ENCODE measurements at places on chromosomes 16 and 17.

DNA sequence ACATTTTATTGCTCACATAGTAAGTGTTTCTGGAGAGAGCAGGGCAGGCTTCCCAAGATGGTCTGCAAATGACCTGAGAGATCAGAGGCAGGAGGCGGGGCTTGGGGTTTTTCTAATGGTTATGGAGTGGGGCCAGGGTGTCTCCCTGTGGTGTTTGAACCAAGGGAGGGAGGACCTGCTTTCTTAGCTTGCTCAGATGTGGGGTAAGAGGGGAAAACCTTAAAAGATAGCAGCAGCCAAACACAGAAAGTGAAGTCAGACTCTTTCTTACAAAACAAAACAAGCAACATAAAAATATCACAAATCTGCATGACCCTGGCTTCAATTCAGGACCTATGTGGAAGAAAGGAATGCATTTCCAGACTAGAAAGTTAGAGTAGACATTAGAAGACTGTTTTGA lies 22.9 kb upstream of the DNAJA2 start:
- no peak for DNase-seq

DNA sequence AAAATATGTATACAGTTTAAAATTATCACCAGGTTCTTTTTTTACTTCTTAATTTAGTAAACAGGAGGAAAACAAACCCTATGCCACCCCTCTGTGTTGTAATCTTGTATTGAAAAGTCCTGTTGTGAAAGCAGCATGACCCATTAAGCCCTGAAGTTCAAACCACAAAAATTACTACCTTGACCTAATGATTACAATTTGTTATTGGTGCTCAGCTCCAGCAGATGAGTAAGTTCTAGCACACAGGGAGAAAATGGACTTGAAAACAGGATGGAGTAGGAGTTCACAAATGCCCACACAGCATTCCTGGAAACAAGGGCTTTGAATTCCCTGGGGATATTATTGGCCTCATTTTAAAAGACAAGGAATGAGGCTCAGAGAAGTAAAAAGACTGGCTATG lies 505.8 kb upstream of the ERCC4 start:
- DNase-seq = no peak

- DNase-seq = no peak
These were observed 28.0 kb downstream of the GRB7 start for GRCh38 chr17:39765766-39766165.

GRCh38 chr16:58882292-58882691 lies 148.2 kb upstream of the GOT2 start:
- no peak for DNase-seq

DNA sequence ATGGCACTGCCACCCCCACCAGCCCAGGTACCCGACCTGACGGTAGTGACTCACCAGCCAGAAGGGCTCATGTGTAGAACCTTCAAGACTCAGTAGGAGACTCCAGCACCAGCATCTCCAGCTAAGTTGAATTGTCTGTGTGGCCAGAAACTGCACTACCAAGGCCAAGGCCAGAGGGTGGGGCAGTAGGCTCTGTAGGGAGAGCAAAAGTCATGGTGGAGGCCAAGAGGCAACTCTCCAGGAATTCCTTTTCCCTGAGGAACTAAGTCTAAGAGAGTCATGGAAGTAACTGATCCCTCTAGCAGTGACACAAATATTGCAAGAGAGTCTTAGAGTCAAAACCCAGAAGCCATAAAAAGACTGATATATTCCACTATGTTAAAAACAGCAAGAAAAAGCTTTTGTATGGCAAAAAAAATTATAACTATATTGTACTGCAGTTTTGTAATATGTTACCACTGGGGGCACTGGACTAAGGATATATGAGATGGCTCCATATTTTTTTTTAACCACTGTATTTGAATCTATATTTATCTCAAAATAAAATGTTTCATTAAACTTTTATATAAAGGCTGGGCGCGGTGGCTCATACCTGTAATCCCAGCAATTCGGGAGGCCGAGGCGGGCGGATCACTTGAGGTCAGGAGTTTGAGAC lies 30.2 kb upstream of the GUCY2D start:
- no peak for DNase-seq

DNA sequence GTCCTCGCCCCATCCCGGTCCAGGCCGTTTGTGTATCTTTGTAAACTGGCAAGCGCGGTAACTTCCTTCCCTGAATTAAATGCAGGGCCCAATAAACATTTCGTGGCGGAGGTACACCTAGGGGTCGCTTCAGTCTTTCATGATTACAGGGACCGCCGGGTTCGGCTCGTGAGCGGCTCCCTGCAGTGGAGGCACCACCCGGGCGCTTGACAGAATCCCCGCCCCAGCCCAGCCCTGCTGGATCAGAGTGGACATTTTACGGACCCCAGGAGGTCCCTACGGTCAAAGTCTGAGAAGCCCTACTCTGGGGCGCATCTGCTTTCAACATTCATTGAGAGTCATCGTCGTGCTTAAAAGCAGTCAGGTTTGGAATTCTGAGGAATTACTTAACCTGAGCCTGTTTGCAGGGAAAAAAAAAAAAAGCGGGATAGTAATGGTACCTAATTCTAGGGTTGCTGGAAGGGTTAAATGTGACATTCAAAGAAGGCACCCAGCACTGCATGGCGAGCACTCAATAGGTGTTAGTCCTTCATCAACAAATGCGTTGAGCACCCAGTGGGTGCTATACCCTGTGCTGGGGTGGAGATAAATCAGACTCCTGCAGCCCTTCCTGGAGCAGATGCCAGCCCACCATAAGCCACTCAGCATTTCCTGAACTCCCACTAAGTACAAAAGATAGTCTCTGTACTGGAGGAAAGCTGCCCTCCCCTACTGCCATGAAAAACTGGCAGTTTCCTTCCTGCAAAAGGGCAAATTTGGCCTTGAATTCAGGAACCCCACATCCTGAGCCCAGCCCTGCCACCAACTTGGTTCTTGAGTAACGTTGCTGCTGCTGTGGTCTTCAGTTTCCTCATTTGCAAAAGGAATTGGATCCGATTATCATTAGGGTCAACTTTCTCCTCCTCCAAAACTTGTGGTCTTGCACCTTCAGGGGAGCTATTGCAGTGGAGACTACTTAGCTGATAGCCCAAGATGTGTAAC lies 658 bp upstream of the DUSP3 start:
- DNase-seq = peak; percentile 72

DNA sequence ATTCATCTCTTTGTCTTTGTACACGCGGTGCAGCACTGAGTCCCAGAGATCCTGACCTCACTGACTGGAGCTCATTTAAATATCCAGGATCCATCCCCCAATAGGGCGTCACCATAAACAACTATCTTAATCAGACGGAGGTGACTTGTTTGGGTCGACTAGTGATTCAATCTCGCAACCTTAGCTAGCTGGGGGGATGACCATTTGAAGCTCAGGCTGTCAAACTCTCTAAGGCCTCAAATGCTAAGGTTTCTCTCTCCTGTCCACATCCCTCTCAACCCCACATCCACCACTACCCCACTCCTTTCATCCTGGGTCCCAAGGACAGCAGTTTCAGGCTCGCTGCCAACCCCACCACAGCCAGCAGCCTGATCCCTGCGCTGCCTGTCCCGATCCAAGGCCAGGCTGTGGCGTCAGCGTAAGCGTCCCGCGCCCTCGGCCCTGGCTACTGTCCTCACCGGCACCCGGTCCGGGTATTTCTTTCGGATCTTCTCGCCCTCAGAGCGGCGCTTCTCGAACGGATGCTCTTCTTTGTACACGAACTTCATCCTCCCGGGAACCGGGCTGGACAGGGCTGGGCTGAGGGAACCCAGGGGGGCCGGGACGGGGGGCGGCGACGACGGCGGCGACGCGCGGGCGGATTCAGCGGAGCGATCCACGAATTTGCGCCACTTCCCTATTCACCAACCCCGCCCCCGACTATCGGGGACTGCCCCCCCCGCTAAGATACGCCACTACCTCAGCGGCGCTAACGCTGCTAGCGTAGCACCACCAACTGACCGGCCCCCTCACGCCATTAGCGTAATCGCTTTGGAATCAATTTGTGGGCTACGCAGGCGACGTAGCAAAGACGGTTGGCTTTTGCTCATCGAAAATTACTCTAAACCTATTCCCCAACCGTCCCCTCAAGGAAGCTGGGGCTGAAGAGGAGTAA lies at the start of gene GABARAP:
Gene GABARAP, minus strand, starts transcription at position 667 of the 934 bp plus-strand sequence. Its CDS starts 119 bp downstream, at position 548.
- DNase-seq = peak; percentile 91

- DNase-seq = no peak
These were observed 36.6 kb downstream of the MAF start for GRCh38 chr16:79563921-79564320.

DNA sequence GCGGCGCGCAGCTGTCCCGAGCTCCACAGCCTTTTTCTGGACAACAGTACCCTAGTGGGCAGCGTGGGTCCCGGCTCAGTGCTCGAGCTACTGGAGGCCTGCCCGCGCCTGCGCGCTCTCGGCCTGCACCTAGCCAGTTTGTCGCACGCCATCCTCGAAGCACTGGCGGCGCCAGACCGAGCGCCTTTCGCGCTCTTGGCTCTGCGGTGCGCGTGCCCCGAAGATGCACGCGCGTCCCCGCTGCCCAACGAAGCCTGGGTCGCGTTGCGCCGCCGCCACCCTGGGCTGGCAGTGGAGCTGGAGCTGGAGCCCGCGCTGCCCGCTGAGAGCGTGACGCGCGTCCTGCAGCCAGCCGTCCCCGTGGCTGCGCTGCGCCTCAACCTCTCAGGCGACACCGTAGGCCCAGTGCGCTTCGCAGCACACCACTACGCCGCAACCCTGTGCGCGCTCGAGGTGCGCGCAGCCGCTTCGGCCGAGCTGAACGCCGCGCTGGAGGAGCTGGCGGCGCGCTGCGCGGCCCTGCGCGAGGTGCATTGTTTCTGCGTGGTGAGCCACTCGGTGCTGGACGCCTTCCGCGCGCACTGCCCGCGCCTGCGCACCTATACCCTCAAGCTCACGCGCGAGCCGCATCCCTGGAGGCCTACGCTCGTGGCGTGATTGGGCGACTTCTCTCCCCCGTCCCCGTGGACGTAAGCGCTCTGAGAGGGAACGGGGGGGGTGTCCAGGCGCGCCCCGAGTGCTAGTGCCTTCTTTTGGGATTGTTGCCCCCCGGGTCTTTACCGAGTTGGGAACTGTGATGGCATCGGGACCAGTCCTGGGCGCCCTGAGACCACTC lies 1.2 kb upstream of the HSF4 start:
- DNase-seq = no peak
